ENCODE measurements at places on chromosomes 7 and 10.

- DNase-seq = no peak
These were observed 7.7 kb downstream of the MMD2 start for GRCh38 chr7:4951304-4951703.

DNA sequence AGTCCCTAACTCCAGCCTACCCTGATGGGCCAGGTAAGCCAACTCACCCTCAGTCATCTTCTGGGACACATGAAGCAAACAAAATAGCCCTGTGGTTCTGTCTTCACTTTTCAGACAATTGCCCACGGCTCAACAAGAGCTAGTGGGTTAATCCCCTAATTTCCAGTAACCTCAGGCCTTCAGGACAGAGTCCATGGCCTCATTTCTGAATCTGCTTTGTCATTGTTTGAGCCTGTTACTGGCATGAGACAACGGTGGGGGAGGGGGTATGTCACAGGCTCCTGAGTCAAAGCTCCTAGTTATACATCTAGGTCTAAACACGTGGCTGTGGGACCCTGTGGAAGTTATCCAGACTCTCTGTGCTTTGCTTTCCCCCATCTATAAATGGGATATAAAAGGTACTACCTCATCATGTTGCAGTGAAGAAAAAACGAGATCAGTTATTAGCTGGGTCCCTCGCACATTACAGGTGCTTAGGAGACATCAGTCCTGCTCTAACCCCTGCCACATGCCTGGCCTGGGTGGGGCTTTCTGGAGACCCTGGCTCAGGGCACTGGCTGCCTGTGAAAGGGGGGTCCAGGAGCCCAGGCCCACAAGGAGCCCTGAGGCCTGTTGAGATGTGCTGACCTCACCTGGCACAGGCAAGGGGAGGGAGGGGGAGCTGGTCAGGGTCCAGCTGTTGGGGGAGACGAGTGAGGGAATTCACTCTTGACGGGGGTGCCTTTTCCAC is 16.5 kb downstream of the MAT1A start:
- peak; percentile 5 for DNase-seq

DNA sequence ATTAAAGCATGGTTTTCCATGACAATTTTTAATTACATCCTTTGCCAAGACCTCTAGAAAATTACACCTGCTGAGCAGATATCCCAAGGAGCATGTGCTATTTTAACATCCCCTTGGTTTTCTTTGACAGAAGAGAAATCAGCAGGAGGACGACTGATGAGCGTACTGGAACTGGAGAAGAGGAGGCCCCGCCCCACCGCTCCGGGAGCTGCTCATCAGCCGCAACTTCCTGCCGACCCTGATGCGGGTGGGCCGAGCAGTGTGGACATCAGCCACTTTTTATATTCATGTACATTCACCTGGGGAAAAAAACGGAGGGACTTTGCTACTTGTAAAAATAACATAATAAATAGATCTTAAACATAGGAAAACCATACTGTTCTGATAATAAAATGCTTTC is 54.2 kb downstream of the CDC123 start:
- no peak for DNase-seq

GRCh38 chr10:43220657-43221418 is 46.0 kb downstream of the RASGEF1A start:
- DNase-seq = no peak

DNA sequence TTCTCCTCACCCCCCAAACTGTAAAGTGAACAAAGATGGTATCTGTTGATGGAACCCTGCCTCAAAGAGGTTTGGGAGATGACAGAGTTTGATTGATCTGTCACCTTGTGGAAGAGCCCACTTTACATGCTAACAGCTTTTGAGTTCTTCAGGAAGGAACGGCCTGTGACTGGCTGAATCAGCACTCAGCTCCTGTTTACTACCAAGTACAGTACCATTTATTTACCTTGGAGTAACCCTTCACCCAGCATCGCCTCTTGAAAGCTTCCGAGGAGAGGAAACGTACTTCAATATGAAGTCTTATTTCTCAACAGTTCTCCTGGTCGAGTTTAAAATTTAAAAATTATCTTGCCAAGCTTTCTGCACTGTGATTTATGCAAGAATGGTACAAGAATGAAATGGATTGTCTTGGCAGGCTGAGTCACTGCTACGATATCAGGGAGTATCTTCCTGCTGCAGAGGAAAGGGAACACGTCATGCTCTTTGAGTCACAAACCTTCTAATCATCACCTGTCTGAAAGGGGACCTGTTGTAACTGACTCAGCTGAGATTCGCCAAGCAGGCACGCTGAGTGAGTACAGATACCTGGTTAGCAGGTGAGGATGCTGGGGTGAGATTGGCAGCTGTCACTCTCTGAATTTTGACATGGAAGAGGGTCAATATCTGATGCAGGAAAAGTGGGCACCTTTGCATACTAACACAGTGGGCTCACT is 30.1 kb downstream of the KLF6 start:
- DNase-seq = peak; percentile 90

DNA sequence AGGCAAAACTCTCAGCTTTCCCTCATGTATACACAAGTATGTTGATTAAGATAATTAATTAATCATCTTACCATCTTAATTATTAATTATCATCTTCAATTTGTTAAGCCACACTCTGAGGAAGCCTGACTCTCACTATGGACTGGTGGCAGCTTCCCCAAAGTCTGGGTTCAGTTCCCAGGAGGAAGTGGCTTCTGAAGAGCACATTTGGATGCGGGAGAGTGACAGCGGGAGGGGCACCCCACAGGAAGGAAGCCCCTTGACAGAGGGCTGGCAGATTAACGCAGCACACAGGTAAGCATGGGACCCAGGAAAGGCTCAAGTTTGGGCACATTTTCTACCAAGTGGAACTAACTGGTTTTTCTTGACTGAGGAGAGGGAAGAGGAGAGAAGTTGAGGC is 13.4 kb upstream of the SLIT1 start:
- no peak for DNase-seq
